ENCODE measurements at places on chromosomes 4 and X.

DNA sequence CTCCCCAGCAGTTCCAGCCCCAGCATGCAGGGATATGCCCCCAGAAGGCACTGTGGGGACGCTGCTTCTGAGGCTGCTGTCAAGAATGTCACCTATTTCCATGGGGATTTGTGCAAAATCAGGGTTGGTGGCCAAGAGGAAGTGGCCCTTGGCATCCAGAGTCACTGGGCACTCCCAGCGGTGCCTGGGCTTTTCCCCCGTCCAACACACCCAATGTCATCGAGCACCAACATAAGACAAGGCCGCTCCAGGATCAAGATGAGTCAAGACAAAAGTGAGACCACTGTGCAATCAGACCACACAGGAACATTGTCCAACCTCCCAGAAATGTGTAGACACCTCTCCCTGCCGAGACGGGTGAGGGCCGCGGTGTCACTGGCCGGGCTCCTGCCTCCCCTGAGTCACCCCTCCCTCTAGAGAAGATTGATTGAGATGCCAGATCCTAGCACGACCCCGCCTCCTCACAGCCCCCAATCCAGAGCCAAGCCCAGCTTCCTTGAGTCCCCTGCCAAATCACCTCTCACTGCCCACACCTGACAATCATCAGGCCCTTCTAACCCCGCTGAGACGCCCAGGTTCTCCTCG, 194.3 kb downstream of the AFAP1 start:
- no peak for DNase-seq

DNA sequence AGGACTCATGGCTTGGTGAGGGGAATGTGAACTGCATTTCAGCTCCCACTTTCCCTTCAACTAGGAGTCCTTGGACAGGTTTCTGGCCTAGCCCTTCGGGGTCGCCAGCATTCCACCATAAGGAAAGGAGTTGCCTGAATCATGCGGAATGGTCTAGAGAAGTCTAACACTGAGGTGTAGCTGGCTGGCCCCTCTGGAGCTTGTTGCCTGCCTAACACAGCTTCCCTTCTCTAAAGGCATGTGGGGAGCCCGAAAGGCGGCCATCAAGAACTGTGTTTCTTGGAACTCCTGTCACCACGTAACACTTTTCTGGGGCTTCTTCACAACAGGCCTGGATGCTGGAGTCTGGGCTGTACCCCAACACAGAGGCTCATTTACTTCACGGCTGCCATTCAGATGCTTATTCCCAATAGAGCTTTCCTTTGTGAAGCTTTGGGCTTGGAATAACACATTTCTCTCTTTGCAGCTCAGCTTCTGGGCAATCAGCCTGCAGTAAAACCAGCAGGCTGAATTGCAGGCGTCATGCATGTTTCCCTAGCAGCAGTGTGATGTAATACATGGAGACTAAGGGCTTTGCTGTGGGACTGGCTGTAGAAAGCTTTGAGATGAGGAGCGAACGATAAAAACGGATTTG, 5.4 kb downstream of the GABRQ start:
- DNase-seq, result no peak

GRCh38 chr4:109506890-109507289, 53.2 kb upstream of the MCUB start:
- DNase-seq, result no peak

- DNase-seq, result no peak
These were observed 4.5 kb downstream of the GPM6A start for GRCh38 chr4:175807547-175807946.

- DNase-seq, result no peak
These were observed 36.7 kb downstream of the FGFRL1 start for GRCh38 chr4:1047976-1048772.

- DNase-seq, result peak; percentile 67
These were observed 15.4 kb downstream of the UTP3 start for GRCh38 chr4:70703619-70704214.

- peak; percentile 92 for DNase-seq
These were observed 21.1 kb upstream of the SORBS2 start for GRCh38 chr4:185833055-185833598.
